ENCODE measurements at places on chromosomes 1 and 21.
A peak's percentile ranks its signal among the peaks of the same experiment; 100 is the strongest.

GRCh38 chr1:164801791-164802502 lies 243.0 kb downstream of the PBX1 start:
- DNase-seq: no peak

GRCh38 chr1:5562331-5562730 lies 429.9 kb downstream of the NPHP4 start:
- DNase-seq: no peak

DNA sequence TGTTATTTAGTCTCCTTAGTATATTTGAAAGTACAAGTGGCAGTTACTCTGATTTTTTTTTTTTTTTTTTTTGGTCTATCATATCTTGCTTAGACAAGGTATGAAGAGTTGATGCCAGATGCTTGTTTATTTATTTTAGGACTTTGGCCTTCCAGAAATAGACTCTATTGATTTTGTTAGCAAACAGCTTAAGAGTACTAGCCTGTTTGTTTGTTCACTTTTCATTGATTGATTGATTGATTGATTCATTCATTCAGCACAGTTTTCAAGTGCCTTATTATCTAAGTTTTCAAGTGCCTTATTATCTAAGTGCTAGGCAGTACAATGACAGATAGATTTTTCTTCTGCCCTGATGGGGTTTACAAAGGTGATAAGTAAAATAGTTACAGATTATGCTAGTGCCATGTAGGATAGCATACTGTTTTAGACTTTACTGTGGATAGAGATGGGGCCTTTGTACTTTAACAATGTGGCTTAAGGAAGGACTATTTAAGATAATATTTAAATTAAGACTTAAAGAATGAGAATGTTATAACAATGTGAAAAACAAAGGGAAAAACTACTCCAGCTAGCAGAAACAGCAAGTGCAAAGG lies 50.5 kb downstream of the MTF2 start:
- no peak for DNase-seq

GRCh38 chr1:231865331-231865730 lies 238.7 kb downstream of the DISC1 start:
- no peak for DNase-seq

DNA sequence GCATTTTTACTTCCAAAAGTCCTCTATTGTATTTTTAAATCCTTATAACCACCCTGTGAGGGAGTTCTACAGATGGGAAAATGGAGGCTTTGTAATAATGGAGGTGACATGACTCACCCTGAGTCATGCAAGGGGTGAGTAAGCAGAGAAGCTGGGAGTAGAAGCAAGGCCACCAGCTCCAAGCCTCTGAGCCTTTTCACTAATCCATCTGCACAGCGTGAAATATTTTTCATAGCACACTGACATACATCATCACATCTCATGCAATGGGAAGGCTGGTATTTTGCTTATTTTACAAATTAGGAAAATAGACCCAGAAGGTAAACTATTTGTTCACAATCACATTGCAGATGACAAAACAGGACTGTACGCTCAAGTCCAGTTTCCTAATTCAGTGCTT lies 96.9 kb downstream of the KCNH1 start:
- no peak for DNase-seq

- DNase-seq: no peak
Observed at GRCh38 chr21:44639331-44639655, 2.1 kb downstream of the KRTAP10-10 start.

GRCh38 chr1:4797016-4797410 lies 142.6 kb downstream of the AJAP1 start:
- no peak for DNase-seq

- DNase-seq: no peak
Observed at GRCh38 chr1:84365225-84366221, 32.8 kb upstream of the DNASE2B start.

GRCh38 chr1:237959838-237960237 lies 69.1 kb upstream of the ZP4 start:
- DNase-seq: no peak

DNA sequence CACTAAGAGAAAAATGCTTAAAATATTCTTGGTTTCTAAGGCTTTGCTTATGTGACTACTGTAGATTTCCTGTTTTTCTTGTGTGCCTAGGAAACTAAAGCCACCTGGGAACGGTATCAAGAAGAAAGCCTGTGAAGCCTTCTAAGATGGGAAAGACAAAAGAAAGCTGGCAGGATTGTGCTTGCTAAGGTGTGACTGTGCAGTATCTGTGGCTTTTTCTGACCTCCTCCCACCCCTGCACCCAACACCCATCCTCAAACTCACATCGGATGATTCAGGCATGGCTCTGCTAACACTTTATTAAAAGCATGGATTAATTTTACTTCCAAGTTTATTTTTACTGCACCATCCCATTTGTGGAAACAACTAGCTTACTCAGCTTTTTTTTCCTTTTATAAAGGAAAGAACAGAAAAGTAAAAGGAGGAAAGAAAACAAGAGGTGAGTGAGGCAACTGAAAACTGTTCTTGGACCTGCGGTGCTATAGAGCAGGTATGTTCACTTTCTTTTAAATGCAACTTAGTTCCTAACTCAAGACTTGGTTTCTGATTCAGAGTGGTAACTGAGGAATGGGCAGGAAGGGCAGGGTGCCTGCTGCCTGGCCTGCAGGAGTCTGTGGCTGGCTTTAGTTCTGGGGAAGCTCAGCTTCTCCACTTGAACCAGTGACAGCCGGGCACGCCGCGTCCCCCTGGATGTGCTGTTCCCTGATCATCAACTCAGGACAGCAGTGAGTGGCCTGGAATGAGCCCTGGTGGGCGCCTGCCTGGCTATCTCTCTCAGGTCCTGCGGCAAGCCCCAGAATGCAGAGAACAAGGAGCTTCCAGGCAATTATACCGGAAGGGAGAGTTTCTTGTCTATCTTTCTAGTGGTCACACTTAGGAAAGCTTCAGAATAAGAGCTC lies at the start of gene GBP6:
Gene GBP6, plus strand, starts transcription at position 422 of the 899 bp plus-strand sequence. CDS start 4,493 bp downstream, outside the sequence.
- no peak for DNase-seq

DNA sequence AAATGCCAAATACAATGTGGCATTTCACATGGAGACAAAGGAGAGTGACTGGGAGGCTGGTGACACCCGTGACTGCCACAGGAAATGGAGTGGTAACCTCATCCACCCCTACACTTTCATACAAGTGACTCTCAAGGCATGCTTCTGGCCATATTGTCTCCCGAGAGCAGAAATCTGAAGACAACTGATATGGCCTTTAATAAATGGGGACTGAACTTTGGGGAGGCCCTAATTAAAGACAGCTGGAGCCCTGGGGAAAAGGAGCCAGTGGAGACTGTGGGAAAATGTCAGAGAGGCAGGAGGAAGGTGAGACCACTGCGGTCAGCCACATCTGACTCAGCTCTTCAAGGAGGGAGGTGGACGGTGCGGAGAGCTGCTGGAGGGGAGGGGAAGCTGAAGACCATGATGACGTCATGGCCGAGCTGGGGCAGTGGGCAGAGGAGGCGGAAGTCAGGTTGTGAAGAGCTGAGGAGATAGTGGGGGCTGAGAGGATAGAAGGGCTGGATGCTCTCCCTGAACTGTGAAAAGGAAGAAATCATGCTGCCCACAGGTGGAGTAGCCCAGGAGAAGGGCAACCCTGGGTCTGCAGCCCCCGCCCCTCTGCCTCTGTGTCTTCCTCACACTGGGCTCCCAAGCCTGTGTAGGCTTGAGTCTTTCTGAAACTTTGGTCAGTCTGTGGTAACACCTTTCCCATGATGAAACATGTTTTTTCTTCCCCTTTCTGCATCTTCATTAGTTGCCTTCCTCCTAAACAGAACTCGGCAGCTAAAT lies 14.0 kb upstream of the NCF2 start:
- no peak for DNase-seq

DNA sequence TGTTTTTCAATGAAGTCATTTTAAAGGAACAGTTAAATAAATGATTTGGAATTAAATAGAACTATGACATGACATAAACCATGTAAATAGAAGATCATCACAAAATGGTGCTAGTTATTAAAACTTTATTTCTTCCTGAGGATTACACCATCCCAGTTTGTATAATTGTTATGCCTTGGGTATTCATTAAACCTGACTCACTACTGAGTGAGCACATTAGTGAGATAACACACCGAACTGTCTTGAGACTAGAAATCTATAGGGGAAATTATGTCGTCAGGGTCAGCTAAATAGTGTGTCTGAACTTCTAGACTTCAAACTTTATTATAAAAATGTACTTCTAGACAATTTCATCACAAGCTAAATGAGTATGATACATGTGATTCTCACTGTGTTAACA lies 189.4 kb downstream of the NCAM2 start:
- DNase-seq: no peak

GRCh38 chr1:27872802-27873551 lies 633 bp downstream of the THEMIS2 start:
- no peak for DNase-seq

- DNase-seq: no peak
Observed at GRCh38 chr1:172704001-172704400, 45.1 kb downstream of the FASLG start.

- peak; percentile 73 for DNase-seq
Observed at GRCh38 chr1:1778663-1779319, 521 bp upstream of the NADK start.

- no peak for DNase-seq
Observed at GRCh38 chr1:168921629-168922028, 184.9 kb upstream of the ATP1B1 start.

DNA sequence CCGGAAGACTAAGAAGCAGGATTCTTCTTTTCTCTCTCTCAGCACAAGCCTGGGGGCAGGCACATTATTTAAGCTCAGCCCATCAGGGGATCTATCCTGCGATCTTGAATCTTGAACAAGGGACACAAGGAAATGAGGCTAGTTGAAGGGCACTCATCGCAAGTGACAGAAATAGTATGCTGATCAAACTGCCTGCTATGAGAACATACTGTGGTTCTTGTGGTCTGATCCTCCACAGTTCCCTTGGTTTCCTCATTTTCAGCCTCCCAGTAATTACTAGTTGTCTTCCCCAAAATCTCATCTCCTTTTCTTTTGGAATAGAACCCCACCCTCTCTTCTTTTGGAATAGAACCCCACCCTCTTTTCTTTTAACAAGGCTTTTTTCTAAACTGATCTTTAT lies 6.5 kb downstream of the ANKRD45 start:
- no peak for DNase-seq

DNA sequence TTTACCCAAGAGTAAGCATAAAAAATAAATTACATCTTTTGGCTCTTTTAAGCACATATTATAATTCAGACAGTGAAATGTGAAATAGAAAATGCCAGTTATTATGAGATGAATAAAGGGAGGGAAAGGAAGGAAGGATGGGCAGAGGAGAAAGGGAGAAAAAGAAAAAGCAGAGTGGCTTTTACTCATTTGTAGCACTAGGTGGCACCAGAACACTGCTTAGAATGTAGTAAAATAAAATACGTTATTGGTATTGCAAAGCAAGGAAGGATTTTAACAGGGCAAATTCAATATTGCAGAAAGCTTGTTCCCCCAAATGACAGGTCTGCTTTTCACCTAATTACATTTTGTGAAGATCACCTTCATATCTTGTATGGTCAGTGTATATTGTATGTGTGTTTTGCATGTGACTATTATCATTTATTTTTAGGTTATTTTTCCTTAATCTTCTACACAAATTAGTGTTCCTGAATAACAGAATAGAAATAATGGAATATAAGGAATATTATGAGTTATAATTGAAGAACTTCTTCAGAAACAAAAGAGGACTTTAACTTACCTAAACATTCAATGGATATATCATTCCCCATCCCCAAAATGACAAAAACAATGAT lies 9.1 kb upstream of the PCNX2 start:
- DNase-seq: no peak

DNA sequence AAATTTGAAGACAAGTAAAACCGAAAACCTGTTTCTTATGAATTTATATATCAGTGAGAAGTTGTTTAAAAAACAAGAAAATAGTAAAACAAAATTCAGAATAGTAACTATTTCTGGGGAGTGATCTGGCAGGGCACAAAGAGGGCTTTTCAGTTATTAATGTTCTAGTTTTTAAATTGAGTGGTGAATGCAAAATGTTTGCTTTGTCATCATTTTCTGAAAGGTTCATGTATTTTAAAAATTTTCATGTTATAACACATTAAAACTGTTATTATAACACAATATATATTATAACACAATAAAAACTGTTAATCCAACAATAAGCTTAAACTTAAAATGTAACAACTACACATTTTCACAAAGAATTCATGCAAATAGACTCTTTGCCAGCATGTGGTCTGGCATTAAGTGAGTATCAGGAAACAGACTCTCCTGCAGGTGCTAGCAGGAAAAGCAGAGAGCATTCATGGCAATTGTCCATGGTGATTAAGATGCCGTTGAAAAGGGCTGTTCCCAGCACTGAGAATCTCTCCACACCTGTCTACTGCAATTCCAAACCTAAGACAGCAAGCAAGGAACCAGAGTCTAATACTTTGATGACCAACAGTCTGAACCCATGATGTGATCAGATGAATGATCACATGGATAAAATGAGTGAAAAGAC lies 204.9 kb downstream of the TBX15 start:
- DNase-seq: no peak

DNA sequence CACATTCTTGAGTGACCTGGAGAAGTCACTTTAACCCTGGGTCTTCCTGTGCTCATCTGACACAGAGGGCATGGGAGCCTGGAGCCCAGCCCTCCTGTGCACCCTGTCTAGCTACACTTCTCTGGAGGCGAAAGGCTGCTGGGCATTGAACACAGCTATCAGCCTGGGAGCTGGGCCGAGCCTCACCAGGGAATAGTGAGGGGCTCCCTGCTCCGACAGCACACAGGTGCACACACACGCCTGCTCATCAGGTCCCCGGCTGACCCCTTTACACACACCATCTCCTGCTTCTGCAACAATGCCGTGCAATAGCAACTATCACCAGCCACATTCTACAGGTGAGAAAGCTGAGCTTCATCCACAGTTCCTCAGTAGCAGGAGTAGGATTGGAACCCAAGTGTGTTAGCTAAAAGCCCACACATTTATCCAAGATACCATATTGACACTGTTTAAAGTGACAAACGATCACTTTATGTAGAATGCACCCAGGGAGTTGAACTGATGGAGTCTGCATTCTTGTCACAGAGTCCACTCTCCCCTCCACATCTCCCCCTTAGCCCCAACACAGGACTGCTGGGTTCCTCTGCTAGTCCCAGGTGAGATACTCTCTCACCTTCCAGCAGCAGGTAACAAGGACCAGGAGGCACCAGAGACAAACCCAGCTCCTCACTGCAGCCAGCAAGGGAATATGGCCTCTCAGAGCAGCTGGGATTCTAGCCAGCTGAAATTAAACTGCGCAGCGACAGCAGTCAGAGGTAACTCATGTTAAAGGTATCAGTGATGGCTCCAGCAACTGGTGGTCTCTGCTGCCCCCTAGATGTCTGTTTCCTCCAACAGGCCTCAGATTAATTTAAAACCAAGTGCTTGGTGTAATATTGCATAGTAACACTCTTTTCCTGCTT lies 18.3 kb upstream of the CAPN8 start:
- DNase-seq: peak; percentile 37

DNA sequence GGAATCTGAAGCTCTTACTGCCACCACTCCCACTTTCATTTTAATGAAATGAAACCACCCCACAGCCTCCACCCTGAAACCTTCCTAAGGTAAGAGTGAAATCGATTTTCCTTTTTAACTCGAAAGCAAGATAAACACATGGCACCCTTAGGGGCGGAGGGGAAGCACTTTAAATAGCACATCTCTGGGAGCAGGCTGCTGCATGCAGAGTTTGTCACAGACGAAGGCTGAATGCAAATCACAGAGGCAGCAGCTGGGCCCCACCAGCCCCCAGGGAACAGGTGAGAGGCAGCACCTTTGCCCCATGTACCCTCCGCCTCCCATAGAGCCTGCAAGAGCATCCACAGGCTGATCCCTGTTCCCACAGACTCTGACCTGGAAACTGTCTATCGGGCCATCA lies 60.0 kb upstream of the GRIK3 start:
- DNase-seq: no peak

GRCh38 chr1:162070825-162071224 lies 1.3 kb downstream of the NOS1AP start:
- DNase-seq: no peak
